Stimulated activated CD8-positive, alpha-beta memory T cell treated with anti-CD3 and anti-CD28 coated beads, Interleukin-4, amount 100 ng/mL, for 4 hours (primary cell): ENCODE measurements at places on chromosomes 3 and 15.

GRCh38 chr3:49754536-49754935 is 30.8 kb upstream of the GMPPB start:
- no peak for DNase-seq

- DNase-seq: no peak
Observed at GRCh38 chr15:58036579-58036978, 28.9 kb downstream of the ALDH1A2 start.

DNA sequence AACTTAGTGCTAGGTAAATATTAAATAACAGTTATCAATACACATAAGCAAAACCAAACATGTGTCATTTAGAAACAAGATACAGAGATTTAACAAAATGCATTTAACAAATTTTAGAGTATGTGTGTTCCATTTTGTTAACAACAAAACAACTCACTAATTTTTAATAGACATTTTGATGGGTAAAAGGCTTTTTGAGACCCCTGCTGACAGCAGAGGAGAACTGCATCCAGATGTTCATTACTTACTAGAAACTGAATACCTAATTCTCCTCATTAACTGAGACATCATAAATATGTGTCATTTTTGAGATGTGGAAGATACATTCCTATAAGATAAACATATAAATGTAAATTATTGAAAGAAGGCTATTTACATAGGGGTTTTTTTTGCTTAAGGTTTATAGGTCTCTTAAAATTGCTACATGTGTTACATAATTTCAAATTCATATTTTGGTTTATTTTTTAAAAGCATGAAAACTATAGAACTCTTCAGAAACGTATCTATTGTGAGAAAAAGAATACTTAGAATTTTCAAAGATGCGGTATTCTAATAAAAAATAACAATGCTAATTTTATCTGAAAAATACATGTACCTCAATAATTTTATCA is 1009.8 kb downstream of the TUSC7 start:
- DNase-seq: no peak

DNA sequence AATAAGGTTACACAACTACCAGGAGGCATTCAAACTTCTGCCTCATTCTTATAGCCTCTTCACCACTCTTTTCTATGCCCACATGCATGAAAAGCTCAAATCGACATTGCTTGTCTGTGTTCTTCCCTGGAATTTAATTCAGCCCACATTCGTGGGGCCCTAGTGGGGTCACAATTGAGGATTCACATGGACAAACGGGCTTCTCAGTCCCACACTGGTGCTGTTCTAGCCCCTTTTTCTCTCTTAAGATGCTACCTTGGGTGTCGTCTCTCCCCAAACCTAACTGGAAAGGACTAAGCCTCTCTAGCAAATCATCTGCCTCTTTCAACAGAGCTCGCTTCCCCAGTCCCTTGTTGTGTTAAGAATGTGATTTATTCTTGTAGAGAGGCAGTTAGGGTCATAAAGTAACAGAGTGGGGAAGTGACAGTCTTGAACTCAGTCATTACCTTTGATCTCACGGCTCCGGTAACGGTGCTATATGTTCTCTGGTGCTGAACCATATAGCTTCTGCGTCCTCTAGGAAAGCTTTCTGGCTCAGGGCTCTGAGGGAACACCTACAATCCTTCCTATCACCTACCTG is 4.9 kb downstream of the LPP start:
- no peak for DNase-seq

- no peak for DNase-seq
Observed at GRCh38 chr3:127820826-127821313, 1.4 kb downstream of the MGLL start.

- DNase-seq: no peak
Observed at GRCh38 chr15:36688310-36689011, 109.0 kb downstream of the CDIN1 start.

GRCh38 chr15:57377478-57377847 is 1.2 kb downstream of the CGNL1 start:
- DNase-seq: no peak

DNA sequence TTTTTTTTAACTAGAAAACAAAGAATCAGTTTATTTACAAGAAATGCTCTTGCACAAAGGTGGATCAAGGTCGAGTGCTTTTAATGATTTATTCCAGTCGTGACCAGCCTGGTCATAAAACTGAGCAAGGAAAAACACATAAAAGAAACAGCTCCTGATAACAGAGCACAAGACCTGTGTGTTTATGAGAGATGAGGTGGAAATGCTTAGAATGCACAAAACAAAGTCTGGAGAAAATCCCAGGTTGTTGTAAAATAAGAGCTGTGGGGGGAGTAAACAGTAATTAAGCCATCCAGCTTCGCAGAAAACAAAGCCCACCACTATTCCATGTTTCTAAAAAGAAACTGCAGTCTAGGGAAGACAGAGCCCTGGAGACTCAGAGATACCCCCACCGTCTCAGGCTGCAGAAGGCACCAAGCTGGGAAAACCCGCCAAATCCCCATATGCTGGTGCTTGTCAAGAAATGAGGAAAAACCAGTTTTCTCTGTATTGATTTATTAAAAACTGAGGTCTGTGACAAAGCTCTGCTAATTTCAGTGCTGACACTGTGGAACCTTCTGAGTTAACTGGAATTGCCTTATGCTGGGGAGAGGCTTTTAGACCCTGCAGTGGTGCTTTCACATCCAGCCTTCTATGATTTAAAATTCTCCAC is 139.3 kb downstream of the ADAMTS17 start:
- DNase-seq: no peak

DNA sequence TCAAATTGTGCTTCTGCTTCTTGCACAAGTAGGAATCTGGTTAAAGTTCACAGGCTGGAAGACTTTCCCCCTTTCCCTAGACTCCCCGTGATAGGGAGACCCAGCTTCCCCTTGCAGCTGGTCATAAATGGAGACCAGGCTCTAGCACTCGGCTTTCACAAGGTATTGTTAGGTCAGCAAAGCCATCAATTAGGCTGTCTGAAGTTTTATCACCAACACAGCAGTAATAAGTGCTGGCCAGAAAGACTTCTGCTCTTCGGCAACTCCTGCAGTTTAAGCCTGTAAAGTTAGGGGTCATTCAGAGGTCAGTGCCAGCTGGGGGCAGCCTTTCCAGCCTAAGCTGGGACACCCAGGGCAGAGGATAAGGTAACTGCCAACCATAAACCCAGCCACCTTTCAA is 203.4 kb downstream of the MEIS2 start:
- DNase-seq: no peak

GRCh38 chr3:195259154-195259474 is 11.8 kb downstream of the XXYLT1 start:
- DNase-seq: no peak
